Right lobe of liver (tissue), 6 donors: ENCODE measurements at places on chromosomes 6 and 20. TPM values are rescaled to one million over a fixed set of nuclear protein-coding genes. Genes with fewer than 3 reads are reported as not detected.
A peak's percentile ranks its signal among the peaks of the same experiment; 100 is the strongest.

- H3K27me3 ChIP-seq: no peaks in the 10 kb centered on the region
- peak overlapping the region; percentile 65 for H3K4me3 ChIP-seq
- no peaks in the 10 kb centered on the region for H3K36me3 ChIP-seq
These were observed 55.9 kb upstream of the RREB1 start for GRCh38 chr6:7051780-7052442.

DNA sequence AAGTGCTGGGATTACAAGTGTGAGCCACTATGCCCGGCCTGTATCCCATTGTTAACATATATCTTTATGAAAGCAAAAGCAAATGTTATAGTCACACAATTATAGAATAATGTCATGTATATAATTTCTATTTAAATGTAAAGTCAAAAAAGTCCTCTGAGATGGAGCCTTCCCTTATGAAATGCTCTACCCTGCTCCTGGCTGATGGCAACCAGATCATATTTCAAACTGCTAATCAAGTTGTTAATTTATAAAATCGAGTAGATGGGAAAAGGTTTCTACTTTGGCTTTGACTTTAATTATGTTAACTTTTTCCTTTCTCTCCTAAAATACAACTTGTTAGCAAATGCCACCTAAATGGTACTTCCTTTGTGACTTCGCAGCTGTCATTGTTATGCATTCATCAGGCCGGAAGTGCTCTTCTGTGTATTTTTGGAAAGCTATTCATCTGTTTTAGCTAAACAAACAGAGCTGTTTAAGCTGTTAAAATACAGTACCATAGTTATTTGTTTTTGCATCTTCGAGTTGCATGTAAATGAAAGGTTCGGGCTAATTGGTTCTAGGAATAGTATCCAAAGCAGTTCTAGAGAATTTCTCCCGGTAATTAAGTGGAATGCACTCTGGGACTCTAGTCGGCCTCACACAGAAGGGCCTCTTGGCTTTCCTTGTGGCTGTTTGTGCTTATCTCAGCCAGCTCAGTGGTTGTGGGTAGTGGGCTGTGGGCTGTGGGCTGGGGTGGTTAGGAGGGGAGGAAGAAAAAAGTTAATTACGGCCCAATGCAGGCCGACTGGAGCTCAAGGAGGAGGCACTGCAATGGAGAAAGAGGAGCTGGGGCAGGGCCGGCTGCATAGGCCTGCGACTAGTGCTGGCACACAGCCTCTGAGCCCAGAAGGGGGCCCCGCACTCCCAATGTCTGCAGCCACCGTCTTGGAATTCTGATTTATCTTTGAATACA is 34.8 kb downstream of the SLC35D3 start:
- DNase-seq: no peak
- no peaks in the 10 kb centered on the region for H3K36me3 ChIP-seq
- no peaks in the 10 kb centered on the region for H3K4me1 ChIP-seq

- H3K27me3 ChIP-seq: no peaks in the 10 kb centered on the region
- H3K4me3 ChIP-seq: no peak overlapping the region
- no peak overlapping the region for H3K27ac ChIP-seq
- DNase-seq: no peak
- H3K36me3 ChIP-seq: no peaks in the 10 kb centered on the region
- H3K4me1 ChIP-seq: peaks cover 4% of the 10 kb centered on the region
These were observed 92.6 kb downstream of the ADGRB3 start for GRCh38 chr6:68727699-68728098.

GRCh38 chr6:119559586-119559985 is 210.0 kb upstream of the MAN1A1 start:
- H3K27ac ChIP-seq: no peak overlapping the region
- H3K36me3 ChIP-seq: no peaks in the 10 kb centered on the region
- H3K4me1 ChIP-seq: no peaks in the 10 kb centered on the region
- no peaks in the 10 kb centered on the region for H3K27me3 ChIP-seq
- DNase-seq: no peak
- no peak overlapping the region for H3K4me3 ChIP-seq

DNA sequence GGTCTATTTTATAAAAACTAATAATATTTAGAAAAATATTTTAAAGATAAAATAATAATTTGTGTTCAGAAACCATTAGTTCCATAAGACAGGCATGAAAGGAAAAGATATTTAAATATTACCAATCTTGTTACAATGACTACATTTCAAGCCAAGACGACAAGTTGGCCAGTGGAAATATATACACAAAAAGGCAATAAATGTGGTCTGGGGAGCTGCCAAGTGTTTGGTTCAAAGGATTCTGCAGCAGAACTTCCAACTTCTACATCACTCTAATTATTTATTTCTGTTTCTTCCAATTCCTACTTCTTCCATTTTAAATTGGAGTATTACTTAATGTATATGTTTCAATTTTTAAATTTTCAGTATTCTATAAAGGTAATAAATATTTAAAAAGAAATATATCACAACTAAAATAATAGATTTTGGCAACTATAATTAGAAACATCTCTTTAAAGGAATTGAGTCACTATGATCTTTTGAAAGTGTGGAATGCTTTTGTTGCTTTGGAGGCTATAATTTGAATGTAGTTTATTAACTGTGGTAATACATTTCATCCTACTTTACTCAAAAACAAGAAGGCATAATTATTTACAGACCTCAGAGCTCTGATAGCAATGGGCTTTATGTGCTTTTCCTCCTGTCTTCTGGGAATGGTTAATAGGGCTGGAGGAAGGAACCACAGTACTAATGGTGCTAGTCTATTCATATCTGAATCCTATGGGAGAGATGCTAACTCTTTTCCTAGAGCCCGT is 129.7 kb upstream of the FAM184A start:
- H3K27ac ChIP-seq: no peak overlapping the region
- no peak overlapping the region for H3K4me3 ChIP-seq
- no peak for DNase-seq
- no peaks in the 10 kb centered on the region for H3K36me3 ChIP-seq

DNA sequence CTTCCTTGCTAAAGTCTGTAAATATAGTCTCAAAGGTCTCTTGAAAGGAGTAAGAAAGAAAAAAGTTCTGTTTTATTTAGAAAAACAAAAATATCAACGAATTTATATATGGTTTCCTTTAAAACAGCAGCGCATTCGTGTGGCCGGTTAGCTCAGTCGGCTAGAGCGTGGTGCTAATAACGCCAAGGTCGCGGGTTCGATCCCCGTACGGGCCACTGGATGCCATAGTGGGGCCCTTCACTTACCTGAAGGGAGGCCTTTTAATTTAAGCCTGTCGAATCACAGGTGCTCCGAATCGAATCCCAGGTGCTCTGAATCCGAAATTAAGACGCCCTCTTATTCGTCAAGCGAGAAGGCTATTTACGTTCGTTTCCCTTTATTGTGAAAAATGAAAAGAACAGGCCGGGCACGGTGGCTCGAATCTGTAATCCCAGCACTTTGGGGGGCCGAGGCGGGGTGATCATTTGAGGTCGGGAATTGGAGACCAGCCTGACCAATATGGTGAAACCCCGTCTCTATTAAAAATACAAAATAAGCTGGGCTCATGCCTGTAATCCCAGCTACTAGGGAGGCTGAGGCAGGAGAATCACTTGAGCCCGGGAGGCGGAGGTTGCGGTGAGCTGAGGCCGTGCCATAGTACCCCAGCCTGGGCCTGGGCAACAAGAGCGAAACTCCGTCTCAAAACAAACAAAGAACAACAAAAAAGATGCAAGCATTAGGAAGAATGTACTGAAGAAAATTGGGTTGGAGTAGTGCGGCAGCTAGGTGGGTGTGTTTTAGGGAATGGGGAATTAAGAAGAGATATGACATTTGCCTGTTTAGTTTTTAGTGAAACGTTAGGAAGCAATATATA is 195.8 kb upstream of the ZNF184 start:
- H3K27me3 ChIP-seq: peaks cover 8% of the 10 kb centered on the region
- H3K4me3 ChIP-seq: no peak overlapping the region
- DNase-seq: no peak
- no peaks in the 10 kb centered on the region for H3K4me1 ChIP-seq
- H3K27ac ChIP-seq: no peak overlapping the region
- no peaks in the 10 kb centered on the region for H3K36me3 ChIP-seq

DNA sequence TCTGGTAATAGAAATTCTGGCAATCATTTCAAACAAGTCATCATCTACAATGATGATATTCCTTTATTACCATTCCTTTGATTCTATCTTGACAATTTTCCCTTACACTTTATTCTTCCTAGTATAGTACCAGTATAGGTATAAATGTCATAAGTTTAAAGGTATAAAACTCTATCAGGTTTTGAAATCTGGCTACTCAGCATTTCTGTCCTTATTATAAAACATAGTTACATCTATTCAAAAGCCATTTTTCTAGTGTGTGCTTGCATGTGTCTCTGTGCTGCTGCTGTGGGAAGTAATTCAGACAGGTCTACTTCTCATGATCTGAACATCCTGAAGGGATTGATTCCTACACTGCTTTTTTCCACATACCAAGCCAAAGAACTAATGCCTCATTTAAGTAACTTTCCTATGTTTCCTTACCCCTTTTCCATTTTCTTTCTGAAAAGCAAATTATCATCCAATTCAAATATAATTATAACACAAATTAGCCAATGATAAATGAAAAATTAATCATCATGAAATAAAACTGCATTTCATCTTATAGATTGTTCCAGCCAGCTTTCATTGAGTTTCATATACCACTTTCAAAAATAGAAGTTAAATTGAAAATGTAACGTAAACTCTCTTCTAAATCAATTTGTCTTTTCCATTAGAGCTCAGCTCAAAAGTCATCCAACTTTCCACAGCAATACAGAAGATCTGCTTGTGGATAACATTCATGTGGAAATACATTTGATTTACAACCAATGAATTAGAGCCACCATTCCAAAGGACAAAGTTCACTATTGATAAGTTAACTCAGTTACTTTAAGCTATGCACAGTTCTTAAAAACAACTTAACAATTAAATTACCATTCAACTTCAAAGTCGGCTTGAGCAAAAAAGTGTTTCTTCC is 35.9 kb downstream of the COL12A1 start:
- no peak overlapping the region for H3K27ac ChIP-seq
- no peaks in the 10 kb centered on the region for H3K27me3 ChIP-seq
- H3K4me1 ChIP-seq: no peaks in the 10 kb centered on the region
- H3K4me3 ChIP-seq: no peak overlapping the region
- DNase-seq: no peak
- no peaks in the 10 kb centered on the region for H3K36me3 ChIP-seq

GRCh38 chr20:57394121-57395082 is 3.2 kb downstream of the RBM38 start:
- DNase-seq: peak; percentile 19
- no peak overlapping the region for H3K4me3 ChIP-seq
- H3K27me3 ChIP-seq: no peaks in the 10 kb centered on the region
- no peaks in the 10 kb centered on the region for H3K36me3 ChIP-seq
- H3K4me1 ChIP-seq: peaks cover 18% of the 10 kb centered on the region

- H3K36me3 ChIP-seq: no peaks in the 10 kb centered on the region
- no peak overlapping the region for H3K27ac ChIP-seq
- H3K4me3 ChIP-seq: no peak overlapping the region
- DNase-seq: no peak
- no peaks in the 10 kb centered on the region for H3K27me3 ChIP-seq
- no peaks in the 10 kb centered on the region for H3K4me1 ChIP-seq
These were observed 1.2 kb downstream of the NOX3 start for GRCh38 chr6:155454471-155454870.

DNA sequence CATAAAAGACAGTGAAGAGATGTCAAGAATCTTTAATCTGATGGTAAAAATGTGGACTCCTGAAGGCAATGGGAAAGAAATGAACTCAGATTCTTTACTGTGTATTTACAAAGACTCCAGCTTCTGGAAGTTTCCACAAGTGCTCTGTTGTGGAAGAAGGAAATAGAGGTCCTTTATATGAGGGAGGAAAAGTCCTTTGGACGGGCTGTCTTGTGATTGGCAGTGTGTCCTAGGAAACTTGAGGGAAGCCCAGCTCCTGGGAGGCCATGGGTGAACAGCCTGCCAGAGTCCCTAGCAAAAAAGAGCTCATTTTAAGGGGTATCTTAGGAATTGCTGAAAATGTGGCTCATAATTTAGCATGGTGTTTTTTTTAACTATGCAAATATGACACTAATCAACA is 92.0 kb downstream of the RNASET2 start:
- peaks cover 4% of the 10 kb centered on the region for H3K27me3 ChIP-seq
- peaks cover 2% of the 10 kb centered on the region for H3K4me1 ChIP-seq
- no peak for DNase-seq
- no peak overlapping the region for H3K4me3 ChIP-seq
- no peak overlapping the region for H3K27ac ChIP-seq
- no peaks in the 10 kb centered on the region for H3K36me3 ChIP-seq

DNA sequence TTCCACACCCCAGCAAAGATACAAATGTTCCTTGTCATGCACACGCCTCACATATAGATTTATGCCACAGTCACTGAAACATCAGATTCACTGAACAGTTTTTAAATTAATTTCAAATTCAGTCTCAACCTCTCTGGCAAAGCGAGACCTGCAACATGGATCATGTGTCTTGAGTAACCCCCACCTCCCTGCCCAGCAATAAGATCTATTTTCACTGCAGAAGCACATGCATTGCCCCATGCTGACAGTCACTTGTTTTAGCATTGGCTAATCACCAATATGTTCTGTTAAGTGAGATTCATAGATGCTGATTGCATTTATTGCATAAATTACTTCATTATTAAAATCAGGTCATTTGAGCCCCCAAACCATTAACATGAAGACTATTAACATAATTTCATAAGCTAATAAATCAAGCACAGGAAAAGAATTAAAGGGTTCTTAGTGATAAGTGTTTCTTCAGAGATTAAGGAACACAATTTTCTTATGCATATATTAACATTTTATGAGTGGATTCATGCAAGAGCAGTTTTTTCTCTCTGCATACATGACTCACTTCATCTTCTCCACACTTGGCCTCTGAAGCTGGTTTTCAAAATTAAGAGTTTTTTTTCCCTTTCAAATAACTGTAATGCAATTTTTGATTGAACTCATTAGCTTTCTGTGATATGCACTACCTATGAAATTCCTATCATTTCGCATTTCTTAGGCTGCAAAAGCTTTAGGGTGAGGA is 173.2 kb upstream of the SOX4 start:
- H3K27me3 ChIP-seq: no peaks in the 10 kb centered on the region
- H3K4me1 ChIP-seq: no peaks in the 10 kb centered on the region
- DNase-seq: no peak
- H3K4me3 ChIP-seq: no peak overlapping the region
- H3K36me3 ChIP-seq: no peaks in the 10 kb centered on the region

DNA sequence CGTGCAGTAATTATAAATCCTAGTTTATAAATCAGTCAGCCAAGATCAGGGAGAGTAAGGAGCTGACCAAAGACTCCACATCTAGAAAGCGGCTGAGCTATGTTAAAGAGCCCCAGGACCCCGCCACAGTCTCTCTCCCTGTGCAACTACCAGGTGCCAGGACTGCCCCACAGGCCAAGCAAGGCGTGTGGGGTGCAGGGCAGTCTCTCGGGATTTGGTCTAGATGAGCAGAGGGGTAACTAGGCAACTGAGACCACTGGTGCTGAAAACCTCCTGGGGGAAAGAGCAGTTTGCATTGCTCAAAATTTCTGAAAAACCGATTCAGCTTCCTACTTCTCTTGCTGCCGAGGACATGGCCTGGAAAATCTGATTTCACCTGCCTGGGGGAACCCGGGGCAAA is 10.4 kb downstream of the PMEPA1 start:
- no peaks in the 10 kb centered on the region for H3K4me1 ChIP-seq
- no peak overlapping the region for H3K27ac ChIP-seq
- no peaks in the 10 kb centered on the region for H3K27me3 ChIP-seq
- no peak overlapping the region for H3K4me3 ChIP-seq
- H3K36me3 ChIP-seq: no peaks in the 10 kb centered on the region

ZNF322 gene
- 8.5 TPM for total RNA-seq

PLG gene
- 756 TPM for total RNA-seq

SLC4A11 gene
- 0.20 TPM for total RNA-seq

PGC gene
- not detected for total RNA-seq

TBC1D22B gene
- total RNA-seq: 3.2 TPM

TRIM15 gene
- 1.7 TPM for total RNA-seq
